ENCODE measurements at places on chromosomes 5 and 9.

DNA sequence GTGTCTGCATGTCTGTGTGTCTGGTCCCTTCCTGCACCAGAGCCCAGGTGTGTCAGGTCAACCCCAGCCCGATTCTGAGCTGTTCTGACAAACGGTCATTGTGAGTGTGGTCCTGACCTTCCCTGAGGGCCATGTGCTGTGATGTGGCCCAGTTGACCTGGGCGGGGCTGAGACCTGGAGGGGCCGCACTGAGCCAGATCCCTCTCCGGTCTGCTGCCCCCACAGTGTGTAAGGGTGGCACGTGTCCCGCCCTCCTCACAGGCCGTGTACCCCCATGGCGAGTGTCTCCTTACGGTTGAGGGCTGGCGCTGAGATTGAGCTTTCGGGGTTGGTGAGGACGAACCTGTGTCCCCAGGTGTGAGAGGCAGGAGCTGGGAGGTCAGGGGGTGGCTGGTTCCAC lies 136.5 kb downstream of the MRPL36 start:
- DNase-seq = no peak

DNA sequence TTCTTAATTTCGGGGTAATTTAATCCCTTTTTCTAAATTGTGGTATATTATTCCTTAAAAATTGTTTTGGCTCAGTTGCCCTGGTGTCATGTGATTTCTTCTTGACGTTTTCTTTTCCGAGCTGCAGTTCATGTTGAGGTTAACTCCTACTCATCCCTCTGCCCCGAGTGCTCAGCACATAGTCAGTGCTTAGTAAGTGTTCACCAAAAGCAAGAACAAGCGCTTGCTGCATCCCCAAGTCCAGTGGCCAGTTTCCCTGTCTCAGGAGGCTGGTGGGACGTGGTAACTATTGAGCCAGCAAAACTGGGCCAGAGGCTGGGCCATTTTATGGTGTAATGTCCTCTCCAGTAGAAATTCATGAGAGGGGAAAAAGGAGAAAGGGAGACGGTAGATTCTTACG lies 23.3 kb downstream of the TRIO start:
- DNase-seq = no peak

DNA sequence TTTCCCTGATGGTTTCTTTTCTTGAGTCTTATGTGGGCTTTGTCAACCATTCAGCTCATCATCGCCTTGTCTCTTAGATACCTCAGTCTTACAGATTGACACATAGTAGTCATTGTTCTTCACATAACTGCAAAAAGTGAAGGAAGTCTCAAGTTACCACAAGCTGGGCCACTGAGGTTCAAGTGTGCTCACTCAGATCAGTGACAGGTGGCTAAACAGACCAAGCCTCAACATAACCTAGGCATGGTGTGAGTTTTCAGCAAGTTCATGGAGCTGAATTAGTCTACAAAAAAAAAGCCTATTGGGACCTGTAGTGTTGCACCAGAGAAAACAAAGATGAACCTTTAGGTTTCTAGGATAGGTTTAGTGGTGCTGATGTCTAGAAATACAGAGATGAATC lies 58.2 kb downstream of the RFK start:
- no peak for DNase-seq

DNA sequence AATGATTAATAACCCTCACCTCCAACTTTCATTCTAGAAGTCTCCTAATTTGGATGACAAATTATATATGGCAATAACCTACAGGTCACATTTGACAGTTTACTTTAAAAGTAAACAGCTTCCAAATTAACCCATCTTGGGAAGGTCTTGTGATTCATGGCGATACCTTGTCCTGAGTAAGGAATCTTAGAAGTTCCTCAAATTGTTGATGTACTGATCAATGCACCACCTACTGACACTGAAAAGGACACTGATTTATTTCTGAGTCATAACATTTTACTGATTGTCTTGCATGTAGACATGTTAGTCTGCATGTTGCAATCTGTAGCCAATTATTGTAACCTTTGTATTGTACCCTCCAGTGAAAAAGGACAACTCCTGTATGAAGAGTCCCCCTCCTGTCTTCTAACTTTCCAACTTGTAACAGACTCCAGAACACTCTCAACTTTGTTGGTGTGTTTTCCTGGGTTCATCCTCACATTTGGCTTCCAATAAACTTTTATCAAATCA lies 16.0 kb upstream of the SLC22A5 start:
- no peak for DNase-seq
